ENCODE measurements at places on chromosomes 6 and 20. TPM values are rescaled to one million over a fixed set of nuclear protein-coding genes. Genes with fewer than 3 reads are reported as not detected.

GRCh38 chr20:50246367-50247195 is 56.0 kb downstream of the CEBPB start:
- DNase-seq = no peak

DNA sequence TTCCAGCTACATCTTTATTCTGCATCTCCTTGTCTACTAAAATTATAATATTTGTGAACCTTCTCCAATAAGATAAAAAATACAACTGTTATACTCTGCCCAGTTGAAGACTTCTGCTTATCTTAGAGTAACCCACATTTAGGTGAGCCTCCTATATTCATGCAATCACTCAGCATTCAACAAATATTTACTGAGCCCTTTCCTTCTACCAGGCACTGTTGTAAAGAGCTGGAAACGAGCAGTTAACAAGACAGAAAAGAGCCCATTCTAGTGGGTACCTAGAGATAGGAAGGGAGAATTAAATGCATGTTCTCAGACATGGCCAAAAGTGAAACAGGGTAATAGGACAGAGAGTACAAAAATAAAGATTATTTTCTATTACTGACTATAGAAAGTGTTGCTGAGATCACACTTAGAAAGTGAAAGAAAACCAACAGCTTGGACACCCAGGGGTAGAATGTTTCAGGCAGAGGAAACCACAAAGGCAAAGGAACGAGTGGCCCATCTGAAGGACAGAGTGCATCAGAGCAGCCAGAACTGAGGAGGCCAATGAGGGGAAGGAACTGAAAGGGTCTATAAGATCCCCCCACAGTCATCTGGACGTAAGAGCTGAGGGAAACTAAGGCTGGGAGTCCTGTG is 50.8 kb upstream of the SMLR1 start:
- DNase-seq = no peak

DNA sequence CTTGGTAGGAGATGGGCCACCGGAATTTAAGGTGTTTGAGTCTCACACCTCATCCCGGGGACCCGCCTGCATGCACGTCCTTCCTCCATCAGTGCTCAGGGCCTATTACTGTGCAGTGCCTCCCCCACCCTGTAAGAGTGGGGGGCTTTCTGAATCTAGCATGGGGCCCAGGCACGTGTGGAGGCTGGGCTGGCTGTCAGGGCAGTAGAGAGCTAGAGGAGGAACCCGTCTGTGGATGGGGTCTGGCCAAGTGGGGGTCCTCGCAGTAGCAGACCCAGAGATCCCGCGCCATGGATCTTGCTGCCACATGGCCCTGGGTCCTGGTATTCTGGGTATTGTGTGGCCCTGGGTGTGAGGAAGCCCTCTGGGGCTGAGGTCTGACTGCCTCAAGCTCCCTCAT is 42.9 kb downstream of the SRC start:
- no peak for DNase-seq

- no peak for DNase-seq
These were observed 444.7 kb upstream of the MAP3K7 start for GRCh38 chr6:91031581-91031980.

DNA sequence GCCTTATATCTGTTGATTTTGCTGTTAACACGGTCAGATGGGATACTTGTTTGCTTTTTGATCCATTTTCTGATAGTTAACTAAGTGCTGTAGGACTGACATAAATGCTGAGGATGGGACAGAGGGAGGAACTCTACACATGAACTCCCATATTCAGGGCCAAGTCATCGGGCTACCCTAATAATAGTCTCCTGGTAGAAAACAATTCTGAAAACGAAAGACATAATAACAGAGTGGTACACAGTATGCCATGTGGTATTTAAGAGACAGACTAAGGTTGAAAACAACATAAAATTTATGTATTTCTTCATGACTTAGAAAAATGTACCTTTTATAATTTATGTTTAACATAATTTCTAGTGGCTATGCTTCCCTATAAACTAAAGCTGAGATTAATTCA is 12.0 kb downstream of the ID4 start:
- DNase-seq = no peak

GRCh38 chr6:11983306-11983705 is 28.8 kb upstream of the HIVEP1 start:
- no peak for DNase-seq

The GMEB2 gene
- 15.2 TPM for total RNA-seq

The TAP2 gene
- 5.1 TPM for total RNA-seq

The TAGAP gene
- total RNA-seq = not detected

The TMC2 gene
- not detected for total RNA-seq

The MAD2L1BP gene
- total RNA-seq = 31.8 TPM

The SLC26A8 gene
- total RNA-seq = not detected

Data from progenitor cell of endocrine pancreas (in vitro differentiated cells).